ENCODE measurements at places on chromosomes 5 and 9.

DNA sequence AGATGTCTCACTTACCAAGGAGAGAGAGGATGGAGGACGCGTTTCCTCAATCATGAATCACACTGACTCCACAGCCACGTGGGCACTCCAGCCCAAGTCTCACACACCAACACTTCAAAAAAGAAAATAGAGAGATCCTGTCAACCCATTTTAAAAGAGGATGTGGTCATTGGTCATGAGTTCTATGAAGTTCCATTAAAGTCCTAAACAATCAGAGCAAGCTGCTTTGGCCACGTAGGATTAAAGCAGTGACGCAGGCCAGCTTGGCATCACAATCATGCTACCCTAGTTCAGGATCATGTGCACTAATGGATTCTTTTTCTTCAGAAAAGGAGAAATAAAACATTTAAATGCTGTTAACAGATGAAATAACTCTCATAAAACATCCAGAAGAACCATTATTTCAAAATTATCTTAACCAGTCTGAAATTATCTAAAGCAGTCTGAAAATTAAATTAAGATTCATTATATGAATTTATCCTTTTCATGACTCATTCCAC lies 108.1 kb downstream of the SEMA5A start:
- no peak for DNase-seq

DNA sequence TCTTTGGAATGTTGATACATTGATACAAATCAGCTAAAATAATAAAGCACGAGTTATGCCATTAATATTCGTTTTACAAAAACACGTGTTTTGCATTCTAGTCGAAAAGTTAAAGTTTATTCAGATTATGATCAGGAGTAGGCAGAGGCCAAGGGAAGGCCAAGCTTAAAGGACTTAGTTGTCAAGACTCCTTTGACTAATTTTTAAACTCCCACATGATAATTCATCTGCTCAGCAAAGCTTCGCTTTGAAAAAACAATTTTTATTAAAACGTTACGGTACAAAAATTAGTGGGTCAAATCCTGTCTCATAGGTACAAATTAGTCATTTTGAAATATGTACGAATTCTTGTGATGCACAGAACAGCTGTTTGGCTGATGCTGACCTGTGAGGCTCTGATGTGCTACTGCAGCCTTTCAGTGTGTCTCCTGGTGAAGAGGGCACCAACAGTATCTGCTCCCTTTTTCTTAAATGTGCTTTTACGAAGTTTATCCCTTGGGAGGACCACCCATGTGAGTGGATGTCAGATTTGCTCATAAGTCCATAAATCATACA lies 23.0 kb upstream of the NR3C1 start:
- no peak for DNase-seq

GRCh38 chr9:23933348-23933747 lies 107.3 kb upstream of the ELAVL2 start:
- no peak for DNase-seq

DNA sequence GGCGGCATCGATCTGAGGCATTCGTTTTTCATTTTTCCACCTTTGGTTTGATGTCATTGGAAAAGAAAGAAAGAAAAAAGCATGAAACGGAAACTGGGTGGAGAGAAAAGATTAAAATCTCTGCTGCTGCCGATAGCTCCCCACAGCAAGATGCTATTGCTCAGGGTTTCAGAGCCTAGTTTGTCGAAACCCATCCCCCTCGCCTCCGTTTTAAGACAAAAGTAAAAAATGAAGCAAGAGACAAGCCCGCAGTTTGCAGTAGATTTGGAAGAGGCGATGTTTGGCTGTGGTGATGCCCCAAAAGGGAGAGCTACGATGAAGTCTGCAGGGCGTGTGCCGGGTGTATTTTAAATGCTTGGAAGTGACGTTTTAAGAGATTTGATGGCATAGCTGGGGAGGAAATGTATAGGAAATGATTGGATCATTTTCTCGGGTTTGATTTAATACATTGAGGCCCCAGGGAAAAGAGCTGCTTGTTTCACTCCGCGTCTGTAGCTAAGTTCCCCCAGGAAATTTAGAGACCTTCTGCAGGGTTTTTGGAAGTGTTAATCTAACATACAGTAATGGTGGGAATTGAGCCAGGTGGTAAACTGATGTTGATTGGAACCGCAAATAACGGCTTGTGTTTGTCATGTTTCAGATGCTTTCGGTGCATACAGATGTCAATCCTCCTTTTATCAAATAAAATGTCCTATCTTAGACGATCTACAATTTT lies 909 bp downstream of the NDFIP1 start:
- DNase-seq = peak; percentile 40

GRCh38 chr5:150066901-150067396 lies 19.4 kb downstream of the CSF1R start:
- no peak for DNase-seq

- no peak for DNase-seq
Measured at GRCh38 chr5:162372256-162372655, 304.7 kb downstream of the GABRG2 start.

DNA sequence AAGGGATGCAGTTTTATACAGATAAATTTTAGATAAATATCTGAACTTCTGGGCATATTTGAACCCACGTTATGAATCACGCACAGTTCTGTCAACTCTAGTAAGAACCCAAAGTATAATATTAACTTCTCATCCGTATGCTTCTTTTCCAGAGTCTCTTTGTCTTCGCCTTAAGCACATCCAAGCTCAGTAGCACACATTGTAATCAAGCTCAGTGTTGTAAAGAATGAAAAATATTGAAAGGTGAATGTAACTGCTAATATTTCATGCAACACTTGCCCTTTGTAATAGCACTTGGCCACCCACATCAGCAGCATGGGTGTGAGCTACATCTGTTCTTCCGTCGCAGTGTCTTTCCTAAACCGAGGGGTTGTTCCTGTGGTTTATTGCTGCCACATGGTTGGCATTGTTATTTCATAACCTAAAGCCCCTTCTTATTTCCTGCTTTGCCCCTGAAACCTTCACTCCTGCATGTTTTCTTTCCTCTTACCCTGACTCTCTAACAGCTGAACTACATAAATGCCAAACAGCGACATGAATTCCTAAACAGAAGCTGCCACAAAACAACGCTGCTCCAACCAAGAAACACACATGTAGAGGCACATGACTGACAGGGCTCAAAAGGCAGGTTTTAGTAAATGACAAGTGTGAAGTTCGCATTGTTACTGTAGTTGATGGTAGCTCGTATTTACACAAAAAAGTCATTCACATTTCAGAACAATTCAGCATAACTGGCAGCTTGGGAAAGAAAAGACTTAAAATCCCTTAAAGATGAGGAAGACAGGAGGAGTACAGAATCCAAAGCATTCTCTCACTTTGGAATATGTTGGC lies 190.1 kb upstream of the MEF2C start:
- DNase-seq = peak; percentile 51

DNA sequence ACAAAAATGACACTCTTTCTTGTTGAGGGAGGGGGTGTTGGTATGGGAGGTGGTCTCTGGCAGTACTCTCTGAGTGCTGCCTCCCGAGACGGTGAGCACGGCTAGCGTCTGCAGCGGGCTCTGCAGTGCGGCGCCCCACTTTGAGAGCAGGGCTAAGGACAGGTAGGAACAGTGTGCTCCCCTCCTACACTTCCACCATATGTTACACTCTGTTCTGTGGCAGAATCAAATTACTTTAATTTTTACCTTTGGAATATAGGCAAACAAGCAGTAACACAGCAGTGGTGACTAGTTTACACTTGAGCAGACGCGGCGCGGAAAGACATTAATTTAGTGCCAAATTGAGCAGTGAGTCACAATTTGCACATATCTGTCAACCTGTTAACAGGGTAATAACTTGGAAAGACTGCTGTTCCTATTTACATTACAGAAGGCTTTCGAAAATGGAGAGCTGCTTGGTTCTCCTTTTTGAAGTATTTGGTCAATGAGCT lies 136.3 kb downstream of the MED27 start:
- DNase-seq = no peak

GRCh38 chr9:124239249-124240073 lies 18.3 kb upstream of the NEK6 start:
- DNase-seq = peak; percentile 82

Measured in KBM-7 (cell line).